ENCODE measurements at places on chromosomes 3 and 15.

DNA sequence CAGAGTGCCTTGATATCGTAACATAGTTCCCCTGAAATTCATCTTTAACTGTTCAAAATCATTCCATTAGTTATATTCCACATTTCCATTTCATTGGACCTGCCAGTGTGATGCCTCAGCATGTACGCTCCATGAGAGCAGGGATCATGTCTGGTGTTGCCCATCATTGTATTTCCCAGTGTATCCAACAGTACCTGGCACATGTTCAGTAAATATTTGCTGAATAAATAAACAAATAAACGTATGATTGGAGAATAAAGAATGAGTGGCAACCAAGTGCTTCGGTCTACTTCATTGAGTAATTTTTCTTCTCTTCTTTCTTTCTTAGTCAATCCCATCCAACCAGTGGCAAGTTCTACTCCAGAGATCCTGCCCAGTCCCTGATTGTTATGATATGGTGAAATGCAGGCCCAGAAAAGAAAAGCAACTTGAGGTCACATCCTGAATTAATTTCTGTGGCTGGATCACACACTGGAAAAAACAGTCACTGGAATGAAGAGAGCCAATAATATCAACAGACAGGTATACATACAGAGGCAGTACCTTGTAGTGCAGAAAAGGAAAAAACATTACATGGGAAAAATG lies 101.2 kb downstream of the PLCH1 start:
- no peak for DNase-seq

DNA sequence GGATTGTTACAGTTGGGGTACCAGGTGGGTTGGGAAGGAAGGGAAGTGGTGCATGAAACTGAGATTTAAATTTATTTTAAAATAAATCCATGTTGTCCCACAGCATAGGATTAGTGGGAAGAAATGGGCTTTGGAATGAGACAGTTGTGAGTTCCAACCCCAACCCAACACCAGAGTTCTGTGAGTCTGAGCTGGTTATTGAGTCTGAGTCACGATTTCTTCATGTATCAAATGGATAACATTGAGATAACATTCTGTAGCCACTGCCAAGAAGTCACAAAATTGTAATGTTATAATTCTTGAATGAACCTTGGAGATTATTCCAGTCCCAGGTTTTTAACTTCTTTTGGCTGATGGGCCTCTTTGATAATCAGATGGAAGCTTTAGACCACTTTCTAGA lies 13.7 kb downstream of the IFT122 start:
- no peak for DNase-seq

GRCh38 chr15:63284335-63284734 lies 6.9 kb downstream of the APH1B start:
- no peak for DNase-seq

DNA sequence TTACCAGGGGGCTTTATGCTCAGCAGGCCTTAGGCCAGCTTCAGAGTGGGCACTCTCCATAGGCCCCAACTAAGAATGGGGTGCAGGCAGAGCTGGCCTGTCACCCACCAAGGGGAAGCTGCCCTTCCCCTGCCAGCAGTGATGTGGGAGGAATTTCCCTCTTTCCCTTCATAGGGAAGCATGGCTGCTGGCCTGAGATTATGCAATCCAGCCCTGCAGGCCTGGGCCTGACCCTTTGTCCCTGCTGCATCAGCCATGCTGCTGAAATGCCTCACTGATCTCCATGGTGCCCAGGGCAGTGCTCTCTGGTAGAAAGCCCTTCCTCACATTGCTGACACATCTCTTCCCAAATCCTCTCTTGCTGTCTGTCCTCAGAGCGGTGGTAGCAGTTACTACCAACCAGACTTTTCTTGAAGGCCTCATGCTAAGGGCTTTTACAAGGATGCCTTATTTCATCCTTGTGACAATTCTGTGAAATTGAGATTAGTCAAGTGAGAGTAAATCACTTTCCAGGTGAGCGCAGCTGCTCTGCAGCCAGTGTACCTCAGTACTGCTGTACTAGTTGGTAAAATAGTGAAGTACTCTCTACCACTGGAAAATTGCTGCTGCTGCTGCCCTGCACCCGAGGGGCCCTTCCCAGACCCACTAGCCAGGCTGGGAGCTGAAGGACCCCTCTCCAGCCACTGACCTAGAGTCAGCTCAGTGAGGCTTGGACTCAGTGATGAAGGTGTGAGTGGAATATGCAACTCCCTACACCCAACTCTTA lies 33.8 kb downstream of the MRAS start:
- DNase-seq = peak; percentile 38

- DNase-seq = no peak
Observed at GRCh38 chr3:101778385-101779046, 495 bp upstream of the NXPE3 start.

Measured in mucosa of descending colon (tissue), 3 donors.